ENCODE measurements at places on chromosomes 12 and 14.
A peak's percentile ranks its signal among the peaks of the same experiment; 100 is the strongest.

- DNase-seq: no peak
These were observed 6.1 kb upstream of the KRT74 start for GRCh38 chr12:52579468-52580465.

DNA sequence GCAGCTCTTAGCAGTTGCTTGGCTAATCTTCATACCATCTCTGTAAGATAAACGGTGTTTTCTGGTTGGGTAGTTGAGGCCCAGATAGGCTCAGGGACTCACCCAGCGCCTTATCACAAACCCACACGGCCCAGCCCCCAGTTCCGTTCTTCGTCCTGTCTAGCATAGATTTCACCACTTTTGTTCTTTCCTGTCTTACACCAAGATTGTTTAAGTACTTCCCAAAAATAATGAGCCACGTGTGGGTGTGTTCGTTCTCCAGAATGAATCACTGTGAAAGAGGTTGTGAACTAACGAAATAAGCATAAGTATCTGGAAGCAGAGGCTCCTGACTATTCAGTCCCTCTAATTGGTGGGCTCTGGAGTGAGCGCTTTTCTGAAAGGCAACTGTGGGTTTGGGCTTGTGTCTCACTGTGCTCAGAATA, 21.4 kb downstream of the ACVR1B start:
- DNase-seq: peak; percentile 81

- DNase-seq: peak; percentile 28
These were observed 629 bp downstream of the RAD51AP1 start for GRCh38 chr12:4539167-4539870.

DNA sequence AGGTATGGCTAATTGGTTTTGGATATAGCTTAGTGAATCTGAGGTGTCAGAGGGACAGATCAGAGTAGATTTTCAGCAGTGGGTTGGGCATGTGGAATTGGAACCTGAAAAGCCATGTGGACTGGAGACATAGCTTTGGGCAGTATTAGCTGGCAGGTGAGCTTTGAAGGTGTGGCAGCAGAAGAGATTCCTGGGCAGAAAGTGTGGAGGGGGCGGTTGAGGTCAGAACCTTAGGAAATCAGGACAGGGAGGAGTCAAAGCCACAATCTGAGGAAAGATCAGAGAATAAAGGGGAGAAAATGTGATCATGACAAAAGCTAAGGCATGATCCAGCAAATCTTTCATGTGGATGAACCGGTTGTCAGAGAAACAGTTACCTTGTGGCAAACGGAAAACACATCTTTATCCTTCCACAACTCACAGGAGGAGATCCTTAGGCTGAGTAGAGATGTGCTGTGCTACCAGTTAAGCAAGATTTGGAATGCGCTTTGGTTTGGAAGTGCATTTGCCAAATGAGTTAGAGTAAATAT, 56.4 kb downstream of the PTGER2 start:
- DNase-seq: no peak

GRCh38 chr14:89040080-89040459, 215.6 kb downstream of the TTC8 start:
- DNase-seq: no peak

- no peak for DNase-seq
These were observed 900 bp downstream of the KCTD10 start for GRCh38 chr12:109475993-109476806.
